ENCODE measurements at places on chromosomes 5 and 9.

DNA sequence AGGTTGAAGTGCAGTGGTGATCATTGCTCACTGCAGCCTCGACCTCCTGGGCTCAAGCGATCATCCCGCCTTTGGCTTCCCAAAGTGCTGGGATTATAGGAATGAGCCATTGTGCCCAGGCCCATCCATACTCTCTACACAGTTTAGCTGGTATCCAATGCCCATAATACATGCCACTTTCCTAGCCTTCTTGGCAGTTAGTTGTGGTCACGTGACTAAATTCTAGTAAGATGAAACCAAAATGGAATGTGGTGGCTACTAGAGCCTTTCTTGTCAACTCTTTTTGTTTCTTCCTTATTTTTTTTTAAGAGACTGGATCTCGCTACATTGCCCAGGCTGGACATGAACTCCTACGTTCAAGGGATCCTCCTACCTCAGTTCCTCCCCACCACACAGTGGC, 15.3 kb upstream of the KIF27 start:
- DNase-seq: no peak

GRCh38 chr5:89309268-89309667, 426.3 kb upstream of the MEF2C start:
- no peak for DNase-seq

GRCh38 chr5:2896371-2897275, 145.1 kb upstream of the IRX2 start:
- no peak for DNase-seq

DNA sequence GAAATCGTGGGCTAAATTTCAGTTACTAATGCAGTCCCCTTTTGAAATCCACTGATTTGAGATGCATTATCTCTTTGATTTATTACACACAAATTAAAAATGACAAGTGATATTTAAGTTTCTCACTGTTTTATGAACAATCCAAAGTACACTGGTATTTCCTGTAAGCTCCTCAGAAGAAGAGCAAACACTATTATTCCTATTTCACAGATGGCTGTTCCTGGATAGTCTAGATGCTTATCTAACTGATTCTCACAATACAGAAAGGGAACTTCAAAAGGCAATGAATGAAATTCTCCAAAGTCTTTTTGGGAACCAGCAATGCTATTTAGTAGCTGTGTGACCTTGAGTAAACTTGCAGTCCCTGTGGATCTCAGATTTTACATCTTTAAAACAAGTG, 404.7 kb upstream of the DAB2 start:
- DNase-seq: no peak

DNA sequence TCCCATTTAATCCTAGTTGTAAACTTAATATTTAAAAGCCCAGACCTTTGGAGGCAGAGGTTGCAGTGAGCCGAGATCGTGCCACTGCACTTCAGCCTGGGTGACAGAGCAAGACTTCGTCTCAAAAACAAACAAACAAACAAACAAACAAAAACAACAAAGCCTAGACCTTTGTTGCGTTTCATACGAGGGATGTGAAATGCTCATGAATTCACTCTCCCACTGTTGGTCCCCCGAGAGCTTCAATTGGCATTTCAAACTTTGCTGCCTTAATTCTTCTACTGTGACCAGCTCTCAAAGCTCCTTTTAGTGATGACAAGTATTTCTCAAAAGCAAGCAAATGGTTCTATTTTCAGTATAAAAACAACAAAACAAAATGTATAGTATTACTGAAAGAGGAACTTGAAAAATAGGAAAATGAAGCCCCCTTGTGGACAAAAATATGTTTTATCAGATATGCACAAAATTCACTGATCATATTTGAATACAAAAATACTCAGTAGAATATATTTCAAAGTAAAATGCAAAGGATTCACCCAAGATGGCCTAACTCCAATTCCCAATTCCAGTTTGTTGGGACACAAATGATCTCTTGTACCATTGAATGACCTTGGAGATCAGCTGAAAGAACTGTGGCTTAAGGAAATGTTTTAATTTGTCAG, 140.4 kb downstream of the ESM1 start:
- DNase-seq: no peak

DNA sequence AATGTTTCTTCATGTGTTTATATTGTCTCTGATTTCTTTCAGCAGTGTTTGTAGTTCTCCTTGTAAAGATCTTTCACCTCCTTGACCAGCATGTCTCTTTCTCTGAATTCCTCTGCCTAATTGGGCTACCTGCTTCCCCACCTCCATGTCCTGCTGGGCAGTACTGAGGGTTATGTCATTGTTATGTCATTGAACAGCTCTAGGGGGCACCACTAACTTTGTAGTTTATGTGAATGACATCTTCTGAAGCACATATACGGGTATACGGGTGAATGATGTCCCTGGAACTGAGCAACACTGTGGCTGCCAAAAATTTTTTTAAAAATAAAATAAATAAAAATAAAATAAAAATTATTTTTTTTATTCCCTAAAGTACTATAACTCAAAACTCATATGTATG, 16.9 kb upstream of the SNCAIP start:
- no peak for DNase-seq

DNA sequence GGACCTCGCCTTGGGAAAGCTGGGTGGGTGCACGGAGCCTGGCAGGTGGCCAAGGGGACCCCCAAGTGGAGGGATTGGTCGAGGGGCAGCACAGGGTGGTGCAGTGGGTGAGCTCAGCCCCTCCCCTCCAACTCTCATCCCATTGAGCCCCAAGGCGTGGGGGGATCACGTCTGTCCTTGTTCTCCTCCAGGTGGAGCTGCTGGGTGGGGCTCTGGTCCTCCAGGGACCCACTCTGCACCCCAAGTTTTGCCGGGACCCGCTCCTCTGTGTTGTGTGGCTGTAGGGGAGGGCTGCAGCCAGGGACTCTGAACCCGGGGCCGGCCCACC, 3.6 kb upstream of the FUT7 start:
- DNase-seq: no peak

GRCh38 chr5:75611311-75612225, at the start of gene ANKDD1B:
TSS of gene ANKDD1B (plus strand) at chr5:75611453. CDS start at chr5:75611635, 182 bp downstream.
- no peak for DNase-seq

- DNase-seq: no peak
Observed at GRCh38 chr9:115712981-115713380, 440.6 kb upstream of the PAPPA start.

DNA sequence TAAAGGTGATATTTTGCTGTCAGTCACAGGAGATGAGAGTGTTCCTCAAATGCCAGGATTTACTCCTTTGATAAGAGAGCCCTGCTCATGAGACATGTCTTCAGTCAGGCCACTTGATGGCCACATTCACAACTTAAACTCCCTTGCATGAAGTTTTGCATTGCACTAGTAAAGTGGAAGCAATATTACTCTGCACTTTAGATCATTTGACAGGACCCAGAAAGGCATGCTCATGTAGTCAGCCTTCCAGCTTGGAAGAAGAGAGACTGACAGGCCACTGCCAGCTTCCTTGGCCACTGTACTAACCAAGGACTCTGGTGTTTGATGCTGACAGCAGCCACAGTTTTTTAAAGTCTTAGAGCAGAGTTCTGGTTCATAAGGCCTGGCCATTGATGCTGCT, 42.6 kb downstream of the NPR3 start:
- no peak for DNase-seq

GRCh38 chr5:143882520-143882919, 70.6 kb downstream of the HMHB1 start:
- DNase-seq: no peak

DNA sequence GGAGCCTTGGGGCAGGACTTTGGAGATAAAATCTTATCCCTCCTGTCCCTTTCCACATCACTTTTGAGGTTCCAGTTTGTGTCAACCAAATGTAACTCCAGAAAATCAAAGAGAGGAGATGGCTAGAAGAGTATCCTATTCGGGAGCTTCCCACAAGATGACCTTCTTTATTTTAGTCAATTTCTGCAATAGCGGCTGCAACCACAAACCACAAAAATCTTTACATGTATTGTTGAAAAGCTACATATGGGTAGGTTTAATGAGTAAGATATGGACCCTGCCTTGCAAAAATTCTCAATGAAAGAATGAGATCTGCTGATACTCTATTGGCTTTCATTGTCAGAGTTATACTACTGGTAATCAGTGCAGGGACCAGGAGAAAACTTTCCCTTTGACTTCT, 92.2 kb upstream of the MAMDC2 start:
- DNase-seq: no peak

DNA sequence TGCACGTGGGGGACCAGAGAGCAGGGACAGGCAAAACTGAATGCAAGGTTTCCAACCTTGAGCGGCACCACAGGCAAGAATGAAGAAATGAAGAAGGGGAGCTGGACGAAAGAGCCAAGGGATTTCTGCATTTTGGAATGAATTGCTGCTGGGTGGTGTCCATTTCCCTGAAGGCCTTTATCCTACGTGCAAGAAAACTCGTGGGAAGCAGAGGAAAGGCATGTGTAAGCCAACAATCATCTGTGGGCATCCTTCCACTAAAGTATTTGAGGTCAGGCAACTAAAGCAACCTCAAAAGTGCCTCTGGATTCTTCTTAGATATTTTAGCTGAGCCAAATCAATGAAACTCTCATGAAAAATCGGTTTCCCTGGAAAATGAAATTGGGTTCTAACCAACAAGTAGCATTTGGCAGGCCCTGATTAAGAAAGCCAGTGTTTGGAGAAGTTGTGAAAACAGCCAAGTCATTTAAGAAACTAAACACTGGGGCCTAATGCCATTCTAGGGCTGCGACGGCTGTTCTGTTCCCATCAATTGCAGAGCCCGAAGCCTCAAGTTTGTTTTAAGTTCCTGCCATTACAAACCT, 4.7 kb upstream of the TGFBI start:
- peak; percentile 60 for DNase-seq

GRCh38 chr5:67141644-67142043, 55.0 kb downstream of the CD180 start:
- DNase-seq: no peak

DNA sequence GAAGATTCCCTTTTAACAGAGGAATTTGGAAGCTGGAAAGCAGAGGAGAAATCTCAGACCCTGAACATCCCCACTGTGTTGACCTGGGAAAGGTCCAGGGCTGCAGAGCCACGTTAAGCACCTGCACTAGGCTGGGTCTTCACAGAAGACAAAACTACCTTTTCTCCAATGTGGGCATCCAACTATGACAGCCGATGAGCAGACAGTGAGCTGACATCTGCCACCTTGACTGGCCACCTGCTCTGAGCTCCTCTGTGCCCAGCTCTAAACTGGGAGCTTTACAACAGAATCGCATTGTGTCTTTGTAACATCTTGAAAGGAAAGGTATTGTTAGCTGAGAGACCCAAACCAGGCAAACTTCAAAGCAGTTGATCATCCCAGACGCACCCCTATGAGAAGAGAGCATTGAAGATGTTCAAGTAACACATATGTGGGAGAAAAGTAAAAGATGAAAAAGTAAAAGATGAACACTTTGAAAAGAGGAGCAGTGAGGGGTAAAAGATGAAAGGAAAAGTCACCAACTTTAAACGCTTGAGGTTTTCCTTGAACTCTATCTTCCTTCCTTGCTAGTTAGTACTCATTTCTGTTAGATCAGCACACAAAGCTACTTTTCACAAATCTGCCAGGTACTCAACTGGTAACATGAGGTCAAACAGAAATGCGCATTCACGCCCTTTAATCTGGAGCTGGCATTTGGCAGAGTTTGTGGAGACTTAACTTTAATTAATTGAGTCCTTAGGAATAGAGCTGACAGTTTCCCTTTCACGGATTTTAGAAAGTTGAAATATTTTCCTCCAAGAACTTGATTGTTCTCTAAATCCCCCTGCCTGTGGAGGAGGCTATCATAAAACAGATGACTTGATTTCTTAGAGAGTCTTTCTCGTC, 53.2 kb upstream of the CTXN3 start:
- DNase-seq: no peak

DNA sequence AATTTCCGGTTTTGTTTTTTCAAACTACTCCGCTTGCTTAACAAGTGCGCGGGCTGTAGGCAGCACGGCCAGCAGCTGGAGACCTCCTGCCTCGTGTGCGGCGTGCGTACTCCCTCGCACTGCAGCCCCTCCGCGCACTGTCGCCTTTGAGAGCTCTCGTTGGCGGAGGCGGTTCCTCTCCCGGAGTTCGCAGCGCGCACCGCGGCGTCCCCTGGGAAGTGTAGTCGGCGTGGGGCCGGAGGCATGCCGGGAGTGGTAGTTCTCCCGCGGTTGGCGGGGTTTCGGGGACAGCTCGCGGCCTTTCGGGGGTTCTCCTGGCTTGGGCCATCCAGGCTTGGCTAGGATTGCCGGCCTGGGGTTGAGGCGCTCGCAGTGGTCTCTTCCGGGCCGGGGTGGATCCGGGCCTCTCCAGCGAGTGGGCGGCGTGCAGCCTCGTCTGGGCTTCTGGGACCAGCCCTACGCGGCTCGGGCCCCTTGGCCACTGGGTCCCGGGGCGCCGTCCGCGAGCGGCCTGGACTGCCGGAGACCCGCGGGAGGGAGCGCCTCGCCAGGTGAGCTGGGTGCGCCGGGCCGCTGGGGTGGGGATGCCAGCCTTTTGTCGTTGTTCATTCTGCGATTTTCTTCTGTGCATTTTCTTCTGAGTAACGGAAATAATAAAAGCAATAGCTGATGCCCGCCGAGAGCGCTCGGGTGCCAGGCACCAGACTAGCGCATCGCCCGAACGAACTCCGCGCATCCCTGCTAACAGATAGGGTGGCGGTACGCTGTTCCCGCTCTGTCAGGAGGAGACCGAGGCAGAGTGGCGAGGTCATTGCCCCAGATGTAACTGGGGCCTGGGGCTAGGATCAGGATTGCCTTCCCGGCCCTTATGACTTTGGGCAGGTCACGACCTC, at the start of gene ZNF354C:
Gene ZNF354C, plus strand, starts transcription at position 258 of the 893 bp plus-strand sequence. CDS start 1,696 bp downstream, outside the sequence.
- DNase-seq: peak; percentile 40

DNA sequence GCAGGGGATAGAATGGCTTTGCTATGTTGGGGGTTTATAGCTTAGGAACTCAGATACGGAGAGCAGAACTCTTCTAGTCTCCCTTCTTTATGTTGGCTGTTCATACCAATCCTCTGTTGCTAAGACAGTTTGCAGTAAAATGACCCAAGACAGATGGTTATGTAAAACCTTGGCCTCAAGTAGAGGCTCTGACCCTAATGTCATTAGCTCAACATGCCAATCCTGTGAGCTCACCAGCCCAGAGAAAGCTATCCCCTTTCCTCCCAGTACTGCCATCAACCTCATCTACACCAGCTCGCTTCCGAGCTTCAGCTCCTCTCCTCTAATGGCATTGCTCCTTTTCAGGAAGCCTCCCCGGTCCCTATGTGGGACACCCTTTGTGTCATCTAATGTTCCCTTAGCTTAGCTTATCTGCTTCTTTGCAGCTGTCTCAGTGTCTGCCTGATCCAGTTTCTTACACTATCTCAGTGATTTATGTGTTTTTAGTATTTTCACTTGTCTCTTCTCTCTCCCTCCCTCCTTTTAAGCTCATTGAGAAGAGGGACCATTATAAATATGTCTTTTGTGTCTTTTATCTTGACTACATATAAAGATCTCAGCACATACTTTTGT, 281.3 kb upstream of the CLINT1 start:
- no peak for DNase-seq

DNA sequence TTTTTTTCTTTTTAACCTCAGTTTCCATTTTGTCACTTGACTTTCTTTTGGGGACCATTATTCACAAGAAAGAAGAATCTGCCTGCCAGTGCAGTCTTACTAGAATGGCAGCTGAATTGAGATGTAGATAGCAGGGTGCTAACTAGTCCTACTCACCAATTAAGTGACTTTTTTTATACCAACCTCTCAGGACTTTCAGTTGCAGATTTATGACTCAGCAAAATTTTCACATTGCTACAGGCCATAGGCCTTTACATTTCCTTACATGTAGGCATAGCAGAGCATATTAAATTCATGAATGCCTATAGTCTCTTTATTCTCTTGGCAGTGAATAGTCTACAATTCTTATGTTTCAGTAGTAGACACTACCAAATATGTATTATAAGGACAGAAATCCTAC, 54.0 kb upstream of the FKTN start:
- no peak for DNase-seq

All from BJ (cell line).